ENCODE measurements at places on chromosomes 1 and 21.

GRCh38 chr1:10564063-10564462 is 89.3 kb downstream of the PEX14 start:
- no peak for DNase-seq

DNA sequence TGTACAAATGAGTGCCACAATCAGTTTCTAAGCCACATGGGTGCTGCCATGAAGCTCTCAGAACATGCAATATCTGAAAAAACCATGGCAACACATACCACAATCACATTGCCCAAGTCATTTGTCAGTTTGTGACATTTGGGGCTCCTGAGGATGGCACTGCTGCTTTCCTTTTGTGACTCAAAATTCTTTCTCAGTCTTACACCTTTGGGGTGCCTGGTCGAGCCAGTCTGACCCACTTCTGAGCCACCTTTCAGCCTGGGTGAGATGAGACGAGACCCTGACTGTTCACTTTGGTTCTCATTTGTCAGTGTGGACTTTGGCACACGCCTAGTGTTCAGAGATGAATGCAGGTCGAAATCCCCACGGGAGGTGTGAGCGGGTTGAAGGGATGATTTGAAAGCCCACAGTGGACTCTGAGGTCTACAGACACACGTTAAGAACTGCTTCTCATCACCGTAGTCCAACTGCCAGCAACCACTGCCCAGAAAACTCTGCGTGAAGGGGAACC is 8.0 kb downstream of the BATF3 start:
- DNase-seq = no peak

GRCh38 chr1:20216574-20216973 is 30.3 kb upstream of the PLA2G2C start:
- DNase-seq = no peak

DNA sequence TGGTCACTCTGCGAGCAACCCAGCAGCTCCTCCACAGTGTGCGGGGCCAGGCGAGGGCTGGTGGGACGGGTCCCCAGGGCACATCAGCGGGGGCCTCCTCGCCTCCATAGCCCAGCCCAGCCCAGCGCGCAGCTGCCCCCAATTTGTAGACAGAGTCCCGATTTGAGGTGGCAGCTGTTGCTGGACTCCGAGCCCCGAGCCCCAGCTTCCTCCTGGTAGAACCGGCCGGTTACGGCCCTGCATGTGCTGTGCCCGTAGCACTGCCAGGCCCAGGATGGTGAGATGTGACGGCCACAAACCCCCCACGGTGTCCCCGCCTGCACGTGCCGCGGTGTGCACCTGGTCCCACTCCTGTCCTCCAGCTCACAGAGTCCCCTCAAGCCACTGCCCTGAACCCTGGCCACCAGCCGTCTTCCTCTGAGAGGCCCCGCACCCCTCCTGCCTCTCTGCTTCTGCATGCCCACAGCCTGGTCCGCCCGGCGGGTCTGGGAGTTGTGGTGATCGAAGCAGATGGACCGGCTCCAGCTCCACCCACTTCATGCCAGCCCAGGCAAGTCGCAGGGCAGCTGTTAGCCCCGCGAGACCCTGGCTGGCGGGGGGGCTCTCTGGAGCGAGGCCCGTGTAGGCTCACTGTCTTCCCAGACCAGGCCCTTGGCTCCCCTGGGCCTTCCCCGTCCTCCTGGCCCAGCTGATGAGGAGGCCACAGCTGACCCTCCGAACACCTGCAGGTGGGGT is 55.5 kb downstream of the MORN1 start:
- DNase-seq = no peak

- no peak for DNase-seq
Observed at GRCh38 chr1:4396551-4396950, 257.9 kb upstream of the AJAP1 start.

DNA sequence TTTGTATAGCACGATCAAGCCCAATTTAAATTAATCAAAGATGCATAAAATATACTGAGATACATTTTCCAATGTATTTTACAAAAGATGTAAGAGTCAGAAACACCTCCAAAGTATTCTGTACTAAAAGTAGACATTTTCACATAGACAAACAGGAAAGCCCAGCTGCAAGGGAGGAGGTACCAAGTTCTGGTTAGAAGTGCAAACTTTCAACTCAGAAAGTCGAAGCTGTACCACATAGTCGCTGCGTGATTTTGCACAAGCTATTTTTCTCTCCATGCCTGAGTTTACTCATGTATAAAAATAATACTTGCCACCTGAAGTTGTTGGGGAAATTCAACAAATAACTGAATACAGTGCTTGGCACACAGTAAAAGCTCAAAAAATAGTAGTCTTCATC is 5.6 kb upstream of the HNRNPU start:
- DNase-seq = no peak

GRCh38 chr1:243974451-243975292 is 76.4 kb upstream of the ZBTB18 start:
- DNase-seq = no peak

- no peak for DNase-seq
Observed at GRCh38 chr21:29018540-29018939, 609 bp downstream of the RWDD2B start.

DNA sequence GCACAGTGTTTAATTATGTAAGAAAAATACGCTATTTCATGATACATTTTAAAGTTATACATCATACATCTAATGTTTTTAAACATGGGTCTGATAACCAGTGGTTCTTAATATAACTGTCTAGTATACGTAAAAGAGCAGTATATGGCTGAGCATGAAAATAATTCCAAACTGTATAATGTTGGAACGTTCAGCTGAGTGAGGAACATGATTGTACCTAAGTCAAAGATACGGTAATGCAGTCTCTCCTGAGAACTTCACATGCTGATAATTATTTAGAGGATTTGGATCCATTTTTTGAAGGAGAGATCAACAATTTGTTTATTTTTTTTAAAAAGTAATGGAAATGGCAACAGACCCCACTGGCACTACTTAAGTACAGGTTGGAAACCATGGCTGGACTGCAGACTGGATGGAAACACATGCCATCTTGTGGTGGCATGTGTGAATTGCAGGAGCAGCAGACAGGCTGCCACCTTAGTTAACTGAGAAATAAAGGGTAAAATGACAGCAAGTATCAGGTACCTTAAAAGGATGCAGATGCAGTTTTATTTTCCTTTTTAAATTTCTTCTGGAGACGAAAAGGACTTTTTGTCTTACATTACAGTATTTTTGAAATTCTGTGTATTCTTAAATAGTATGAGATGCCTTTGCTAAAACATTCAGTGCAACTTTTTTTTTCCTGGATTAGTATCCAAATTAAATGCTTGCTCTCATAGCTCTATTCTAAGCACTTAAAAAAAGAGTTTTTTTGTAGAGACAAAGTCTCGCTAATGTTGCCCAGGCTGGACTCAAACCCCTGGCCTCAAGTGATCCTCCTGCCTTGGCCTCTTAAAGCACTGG is 73.8 kb downstream of the MTR start:
- no peak for DNase-seq

GRCh38 chr1:90711696-90712095 is 5.4 kb downstream of the BARHL2 start:
- no peak for DNase-seq

DNA sequence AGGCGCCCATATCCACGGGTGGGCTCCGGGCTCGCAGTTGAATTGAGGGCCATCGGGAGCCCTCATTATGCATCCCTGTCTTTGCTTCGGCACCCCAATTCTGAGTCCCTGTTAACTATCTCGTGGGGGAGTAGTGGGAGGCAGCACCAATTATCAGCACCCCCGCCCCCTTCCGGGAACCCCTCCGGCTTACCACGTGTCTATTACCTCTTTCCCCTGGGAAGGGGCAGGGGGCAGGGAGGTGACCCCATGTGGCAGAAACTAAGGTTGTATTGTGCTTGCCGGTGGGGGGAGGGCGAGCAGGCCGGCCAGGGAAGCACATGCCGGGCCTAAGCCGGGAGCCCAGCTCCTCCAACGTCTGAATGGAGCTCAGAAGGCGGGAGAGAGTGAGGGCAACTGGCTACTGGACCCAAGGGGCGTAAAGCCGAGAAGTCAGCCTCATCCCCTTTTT is 1.0 kb downstream of the LIN28A start:
- DNase-seq = no peak

DNA sequence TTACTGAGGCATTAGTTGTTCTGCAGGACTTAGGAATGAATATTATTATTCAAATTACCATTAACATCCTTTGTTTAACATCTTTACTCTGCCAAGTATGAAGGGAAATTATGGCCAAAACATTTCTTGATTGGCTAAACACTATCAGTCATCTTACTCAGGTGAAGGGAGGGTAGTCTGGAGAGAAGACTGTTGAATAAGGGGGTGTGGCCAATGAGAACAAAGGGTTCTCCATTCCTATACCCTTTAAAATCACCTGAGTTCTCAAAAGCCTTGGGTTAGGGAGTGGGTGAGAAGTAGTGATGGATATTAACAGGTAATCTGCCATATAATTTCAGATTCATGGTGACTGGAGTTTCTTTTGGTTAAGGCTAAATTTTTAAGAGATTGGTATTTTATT is 19.3 kb downstream of the CRYZL1 start:
- DNase-seq = no peak

DNA sequence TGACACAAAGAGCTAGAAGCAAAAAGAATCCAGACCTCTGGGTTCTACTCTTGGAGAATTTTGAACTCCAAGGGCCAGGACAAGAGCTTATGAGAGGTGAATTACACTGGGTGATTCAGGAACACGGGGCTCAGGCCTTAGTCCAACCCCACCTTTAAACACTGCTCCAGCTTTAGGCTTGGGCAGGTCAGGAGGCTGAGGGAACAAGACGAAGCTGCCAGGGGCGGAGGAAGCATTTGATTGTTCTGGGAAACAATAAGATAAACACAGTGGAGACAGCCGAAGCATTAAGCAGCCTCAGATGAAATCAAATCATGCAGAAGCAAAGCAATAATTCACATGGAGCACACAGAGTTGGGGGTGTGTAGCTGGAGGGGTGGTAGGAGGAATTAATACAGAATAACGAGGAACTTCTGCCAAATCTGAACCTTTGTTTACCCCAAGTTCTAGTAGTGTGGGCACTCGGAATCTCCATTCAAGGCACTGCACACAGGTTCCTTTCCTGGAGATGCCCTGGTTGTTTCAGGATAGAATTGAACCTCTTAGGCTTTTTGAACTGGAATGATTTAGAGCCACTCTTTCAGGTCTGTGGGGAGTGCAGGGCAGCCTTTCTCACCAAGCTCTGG is 93.2 kb downstream of the PLXNA2 start:
- no peak for DNase-seq

GRCh38 chr1:105874621-105875020 is 1181.9 kb upstream of the PRMT6 start:
- no peak for DNase-seq

- DNase-seq = no peak
Observed at GRCh38 chr1:197333041-197333440, 65.0 kb downstream of the CRB1 start.

- no peak for DNase-seq
Observed at GRCh38 chr1:25063591-25064416, 133.7 kb upstream of the RUNX3 start.

DNA sequence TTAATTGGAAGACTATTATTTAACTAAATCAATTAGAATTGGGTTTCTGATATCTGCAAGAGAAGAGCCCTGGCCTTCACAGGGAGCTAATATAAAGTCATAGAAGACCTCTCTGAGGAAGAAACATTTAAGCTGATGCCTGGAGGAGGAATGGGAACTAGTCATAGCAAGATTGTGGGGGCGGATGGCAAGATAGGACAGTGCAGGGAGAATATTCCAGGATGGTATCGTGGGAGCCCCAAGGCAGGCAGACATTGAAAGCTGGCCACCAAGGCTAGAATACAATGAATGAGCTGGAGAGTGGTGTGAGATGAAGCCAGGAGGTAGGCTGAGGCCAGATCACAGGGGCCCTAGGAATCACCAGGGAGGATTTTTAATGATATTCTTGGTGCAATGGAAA is 20.8 kb upstream of the MYSM1 start:
- DNase-seq = no peak

DNA sequence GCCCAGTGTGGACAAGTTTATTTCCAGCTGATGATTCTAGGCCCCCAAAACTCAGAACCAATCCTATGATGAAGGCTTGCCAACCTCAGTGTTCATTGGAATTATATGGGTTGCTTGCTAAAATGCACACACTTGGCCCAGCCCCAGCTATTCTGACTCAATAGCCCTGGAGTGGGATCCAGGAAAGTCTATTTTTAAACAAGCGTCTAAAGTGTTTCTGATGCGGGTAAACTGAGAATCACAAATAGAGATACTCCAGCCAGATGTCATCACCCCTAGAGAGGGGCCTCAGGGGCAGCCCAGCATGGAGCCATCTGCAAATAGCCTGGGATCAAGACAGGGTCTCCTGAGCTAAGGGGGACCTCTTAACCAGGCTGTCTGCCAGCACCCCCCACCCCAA is 46.0 kb downstream of the PKP1 start:
- no peak for DNase-seq

DNA sequence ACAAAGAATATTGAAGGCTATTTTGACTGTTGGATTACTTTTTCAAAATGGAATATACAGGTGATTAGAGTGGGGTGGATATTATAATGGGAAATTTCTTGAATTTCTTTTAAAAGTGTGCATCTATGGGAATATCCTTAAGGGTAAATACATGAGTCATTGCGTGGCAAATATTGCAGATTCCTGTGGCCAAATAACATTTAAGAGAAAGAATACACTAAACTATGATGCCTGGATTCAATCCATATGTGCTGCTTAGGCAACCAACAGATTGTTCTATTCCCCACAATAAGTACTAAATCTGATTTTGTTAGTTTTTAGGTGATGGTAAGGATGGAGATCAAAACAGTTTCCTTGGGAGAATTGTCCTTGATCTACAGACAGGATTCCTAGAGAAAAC is 119.5 kb downstream of the HMCN1 start:
- DNase-seq = no peak

GRCh38 chr1:190104961-190105360 is 372.7 kb downstream of the BRINP3 start:
- DNase-seq = no peak

GRCh38 chr1:201845331-201846083 is 16.6 kb downstream of the IPO9 start:
- DNase-seq = no peak

- DNase-seq = no peak
Observed at GRCh38 chr1:51605961-51606723, 10.8 kb upstream of the OSBPL9 start.

DNA sequence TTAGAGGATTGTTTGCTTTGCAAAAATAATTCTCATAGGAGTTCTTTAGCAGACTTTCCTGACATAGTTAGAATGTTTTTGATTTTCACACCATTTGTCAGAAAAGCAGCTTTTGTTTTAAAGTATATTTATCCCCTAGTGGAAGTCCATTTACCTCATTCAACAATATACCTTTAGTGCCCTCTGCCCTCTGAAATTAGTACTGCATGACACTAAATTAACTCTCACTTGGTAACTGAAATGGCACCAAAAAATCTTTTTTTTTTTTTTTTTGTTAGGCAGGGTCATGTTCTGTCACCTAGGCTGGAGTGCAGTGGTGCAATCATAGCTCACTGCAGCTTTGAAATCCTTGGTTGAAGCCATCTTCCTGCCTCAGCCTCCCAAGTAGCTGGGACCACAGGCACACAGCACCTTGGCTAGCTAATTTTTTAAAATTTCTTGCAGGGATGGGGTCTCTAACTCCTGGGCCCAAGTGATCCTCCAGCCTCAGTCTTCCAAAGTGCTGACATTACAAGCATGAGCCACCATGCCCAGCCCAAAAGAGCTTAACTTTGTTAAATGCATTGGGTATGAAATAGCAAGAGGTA is 13.6 kb downstream of the LRRC42 start:
- no peak for DNase-seq

- DNase-seq = no peak
Observed at GRCh38 chr1:39678889-39679288, 7.0 kb upstream of the NT5C1A start.

GRCh38 chr1:163771637-163772036 is 449.9 kb downstream of the NUF2 start:
- DNase-seq = no peak

- no peak for DNase-seq
Observed at GRCh38 chr1:166182281-166182680, 15.5 kb upstream of the FAM78B start.
